Thoracic aorta (tissue), 2 donors: ENCODE measurements at places on chromosomes 7 and 10.

GRCh38 chr10:69224862-69225657 lies 4.9 kb downstream of the HKDC1 start:
- no peak for DNase-seq

DNA sequence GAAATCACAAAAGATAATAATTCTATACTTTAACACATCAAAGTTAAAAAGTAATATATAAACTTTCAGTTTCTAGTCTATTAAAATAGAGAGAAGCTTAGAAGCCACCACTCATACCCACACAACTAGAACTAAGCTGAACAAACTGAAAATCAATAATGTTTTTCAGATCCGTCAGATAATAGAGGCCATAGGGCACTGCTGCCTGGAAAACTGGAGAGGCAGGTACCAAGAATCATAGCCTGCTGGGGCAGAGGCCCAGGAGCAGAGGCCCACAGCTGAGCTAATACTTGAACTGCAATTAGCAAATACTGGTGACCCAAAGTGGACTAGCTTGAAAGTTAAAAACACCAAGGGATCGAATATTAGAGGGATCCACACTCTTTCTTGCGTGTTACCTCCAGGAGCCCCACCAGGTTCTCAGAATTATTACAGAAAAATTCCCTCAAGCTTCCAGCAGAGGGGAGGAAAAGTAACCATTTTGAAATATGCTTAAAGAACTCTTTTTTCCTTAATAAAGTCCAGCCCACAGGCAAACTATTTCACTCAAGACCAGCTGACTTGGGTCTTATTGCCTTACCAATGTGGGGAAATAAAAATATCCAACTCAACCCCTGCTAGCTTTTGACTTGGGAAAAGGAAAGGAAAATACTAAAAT lies 774.1 kb upstream of the IGFBP3 start:
- no peak for DNase-seq

- no peak for DNase-seq
Measured at GRCh38 chr7:107914831-107915230, 23.8 kb downstream of the DLD start.

- DNase-seq = no peak
Measured at GRCh38 chr7:22350466-22351328, 6.3 kb downstream of the RAPGEF5 start.

DNA sequence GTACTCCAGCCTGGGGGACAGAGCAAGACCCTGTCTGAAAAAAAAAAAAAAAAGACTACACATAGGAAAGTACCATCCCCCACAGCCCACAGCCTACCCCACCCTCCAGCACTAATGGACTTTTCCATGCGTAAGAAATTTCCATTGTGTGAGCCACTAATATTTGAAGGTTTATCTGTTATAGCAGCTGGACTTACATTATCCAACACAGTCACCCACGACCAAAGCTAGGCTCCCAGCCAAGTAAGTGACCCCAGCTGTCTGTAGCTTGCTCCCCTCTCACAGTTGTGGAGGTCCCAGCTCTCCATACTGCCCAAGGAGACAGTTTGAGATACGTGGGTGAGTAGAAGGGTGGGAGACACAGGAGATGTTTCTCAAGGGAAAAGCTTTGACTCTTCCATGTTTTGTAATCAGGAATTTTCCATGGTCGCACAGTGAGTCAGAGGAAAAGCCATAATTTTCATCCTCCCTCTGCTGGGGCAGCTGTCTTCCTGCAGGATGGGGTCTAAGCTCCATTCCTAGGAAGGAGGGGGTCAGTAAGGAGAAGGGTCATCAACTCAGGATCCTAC lies 57.4 kb downstream of the CAV1 start:
- no peak for DNase-seq

- no peak for DNase-seq
Measured at GRCh38 chr10:21526860-21527597, 1.5 kb upstream of the SKIDA1 start.

- DNase-seq = no peak
Measured at GRCh38 chr10:22988581-22989360, 60.9 kb downstream of the ARMC3 start.
